H7 (cell line): ENCODE measurements at places on chromosomes 5 and 9.

DNA sequence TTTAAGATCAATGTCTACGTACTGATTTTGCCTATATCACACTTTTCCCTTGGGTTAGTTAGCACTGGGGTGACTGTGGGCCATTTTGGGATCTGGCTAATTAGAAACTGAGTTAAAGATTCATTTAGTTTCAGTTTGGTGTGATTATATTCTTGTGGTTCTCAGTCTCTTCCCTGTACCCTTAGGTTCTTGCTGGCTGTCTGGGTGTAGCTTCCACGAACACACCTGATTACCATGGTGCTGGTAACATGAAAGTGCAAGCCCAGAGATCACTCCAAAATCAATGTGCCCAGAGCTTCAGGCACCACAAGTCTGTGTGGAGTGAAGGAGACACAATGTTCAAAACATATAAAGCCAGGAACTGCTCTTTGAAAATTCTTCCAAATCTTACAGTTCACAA lies 248.1 kb downstream of the PDE4D start:
- DNase-seq, result no peak

GRCh38 chr5:171714261-171714660 lies 71.4 kb upstream of the SMIM23 start:
- DNase-seq, result no peak

GRCh38 chr5:117065161-117065560 lies 490.5 kb upstream of the SEMA6A start:
- DNase-seq, result no peak

GRCh38 chr5:169801324-169801777 lies 164.3 kb downstream of the DOCK2 start:
- no peak for DNase-seq

DNA sequence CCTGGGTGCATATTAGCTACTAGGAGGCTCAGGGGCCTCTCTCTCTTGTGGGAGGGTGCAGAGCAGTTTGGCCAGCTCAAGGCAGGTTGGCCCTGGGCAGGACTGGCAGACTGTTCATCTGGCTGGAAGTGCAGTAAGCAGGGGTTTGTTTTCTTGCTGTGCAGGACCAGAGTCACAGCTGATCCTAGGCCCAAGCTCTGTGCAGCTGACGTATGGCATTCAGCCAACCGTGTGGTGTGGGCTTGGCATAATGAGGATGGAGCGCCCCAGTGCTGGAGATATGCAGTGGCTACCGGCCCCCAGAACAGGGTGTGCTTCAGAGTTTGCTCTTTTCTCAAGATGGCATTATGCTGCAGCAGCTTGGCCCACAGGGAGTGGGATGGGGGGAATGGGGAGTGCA lies 31.0 kb upstream of the PHF24 start:
- DNase-seq, result no peak

DNA sequence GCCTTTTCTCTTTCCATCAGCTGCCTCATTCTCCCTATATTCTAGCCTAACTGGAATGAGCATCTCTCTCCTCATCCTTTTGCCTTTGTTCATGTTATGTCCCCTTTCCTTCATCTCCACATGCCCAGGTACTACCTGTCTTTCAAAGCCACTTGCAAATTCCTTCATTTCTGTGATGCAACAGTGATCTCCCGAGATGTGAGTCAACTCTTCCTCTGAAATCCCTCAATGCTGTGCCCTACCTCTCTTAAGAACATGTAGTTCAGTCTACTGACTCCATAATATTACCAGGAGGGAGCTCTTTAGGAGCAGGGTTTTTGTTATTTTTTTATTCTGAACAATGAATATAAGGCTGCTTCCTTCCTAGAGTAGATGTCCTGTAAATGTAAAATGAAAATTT lies 91.6 kb downstream of the ZNF462 start:
- no peak for DNase-seq
